ENCODE measurements at places on chromosomes 11 and 22.

DNA sequence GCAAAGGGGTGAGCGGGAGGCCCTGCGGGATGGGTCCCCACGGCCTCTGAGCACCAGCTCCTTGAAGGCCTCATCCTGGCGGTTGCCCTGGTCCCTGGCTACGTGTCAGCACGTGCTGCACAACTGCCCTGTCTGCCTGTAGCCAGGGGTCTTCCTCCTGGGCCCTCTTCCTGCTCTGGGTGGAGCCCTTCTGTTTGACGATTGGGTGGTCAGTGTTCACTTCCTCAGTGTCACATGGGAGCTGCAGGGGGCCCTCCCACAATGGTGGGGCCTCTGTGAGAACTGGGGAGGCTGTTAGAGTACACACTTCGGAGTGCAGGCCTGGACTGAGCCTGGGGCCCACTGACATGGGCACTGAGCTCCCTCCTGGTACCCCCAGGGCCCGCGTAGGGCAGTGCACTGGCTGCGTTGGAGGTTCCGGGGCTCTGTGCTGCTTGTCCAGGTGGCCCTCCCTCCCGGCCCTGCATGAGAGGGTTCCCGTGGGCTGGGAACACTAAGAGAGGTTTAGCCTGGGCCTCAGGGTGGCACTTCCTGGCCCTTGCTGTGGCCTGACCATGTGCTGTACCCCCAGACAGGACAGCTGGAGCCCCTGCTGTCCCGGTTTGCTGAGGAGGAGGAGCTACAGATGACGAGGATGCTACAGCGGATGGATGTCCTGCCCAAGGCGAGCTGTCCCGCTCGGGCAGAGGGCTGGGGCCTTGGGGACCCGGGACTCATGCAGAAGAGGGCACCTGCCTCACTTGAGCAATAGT lies 13.8 kb downstream of the DGCR6L start:
- no peak overlapping the region for H3K4me3 ChIP-seq
- no peaks in the 10 kb centered on the region for H3K4me1 ChIP-seq
- H3K27me3 ChIP-seq, result peaks cover 3% of the 10 kb centered on the region
- DNase-seq, result no peak
- H3K27ac ChIP-seq, result no peak overlapping the region

DNA sequence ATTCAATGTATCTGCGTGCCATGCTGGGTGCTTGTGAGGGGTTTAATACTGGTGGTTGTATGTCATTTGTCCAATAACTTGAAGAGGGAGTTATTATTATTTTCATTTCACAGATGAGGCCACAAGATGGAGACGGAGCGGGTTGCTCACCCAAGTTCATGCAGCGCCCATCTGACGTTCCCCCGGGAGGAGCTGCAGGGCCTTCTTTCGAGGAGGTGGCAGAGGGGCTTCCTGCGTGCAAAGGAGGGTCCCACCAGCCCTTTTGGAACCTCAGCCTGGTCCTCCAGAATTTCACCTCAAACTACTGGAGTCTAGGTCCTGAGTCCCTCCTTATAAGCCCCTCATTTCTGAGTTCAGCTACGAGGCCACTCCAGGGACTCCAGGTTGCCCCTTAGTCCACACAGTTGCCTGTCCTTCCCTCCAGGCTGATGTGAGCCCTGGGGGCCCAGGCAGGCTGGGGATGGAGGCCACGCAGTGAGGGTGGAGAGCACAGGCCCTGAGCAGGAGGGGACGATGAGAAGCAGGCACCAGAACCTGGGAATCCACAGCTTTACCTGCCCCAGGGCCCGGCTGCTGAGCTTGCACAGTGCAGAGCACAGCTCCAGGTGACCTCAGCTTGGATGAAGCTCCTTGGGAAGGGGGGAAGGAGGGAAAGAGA lies 2.9 kb upstream of the VSIG10L2 start:
- no peak overlapping the region for H3K27ac ChIP-seq
- peaks cover 10% of the 10 kb centered on the region for H3K4me1 ChIP-seq
- H3K36me3 ChIP-seq, result no peaks in the 10 kb centered on the region
- no peaks in the 10 kb centered on the region for H3K27me3 ChIP-seq
- no peak for DNase-seq
- no peak overlapping the region for H3K4me3 ChIP-seq

DNA sequence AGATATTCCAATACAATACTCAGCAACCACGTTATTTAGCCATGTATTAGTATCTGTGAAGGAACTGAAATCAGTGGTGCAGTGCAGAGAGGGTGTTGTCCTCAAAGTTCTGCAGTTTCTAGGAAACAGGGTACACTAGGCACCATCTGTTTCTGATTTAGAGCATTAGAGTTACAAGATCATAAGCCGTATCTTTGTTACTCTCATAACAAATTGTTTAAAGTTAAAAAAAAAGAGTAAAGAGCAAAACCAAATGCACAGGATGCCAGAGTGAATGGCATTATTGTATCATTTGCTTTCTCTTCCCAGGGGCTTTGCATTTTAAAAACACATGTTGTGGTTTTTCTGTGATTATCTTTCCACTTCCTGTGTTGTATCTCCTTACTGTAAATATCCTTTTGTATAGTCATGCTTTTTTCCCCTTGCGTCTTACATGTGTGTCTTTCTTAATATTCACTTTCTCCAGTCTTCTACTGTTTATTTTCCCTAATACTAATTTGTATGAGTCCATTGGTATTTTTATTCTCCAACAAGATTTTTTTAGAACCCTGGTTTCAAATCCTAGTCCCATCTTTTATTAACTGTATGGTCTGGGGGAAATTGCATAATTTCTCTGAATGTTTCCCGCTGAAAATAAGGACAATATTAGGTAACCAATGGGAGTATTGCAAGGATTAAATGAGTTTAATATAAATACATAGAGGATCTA lies 15.2 kb upstream of the NUP160 start:
- H3K4me3 ChIP-seq, result no peak overlapping the region
- no peaks in the 10 kb centered on the region for H3K27me3 ChIP-seq
- H3K36me3 ChIP-seq, result no peaks in the 10 kb centered on the region
- peaks cover 39% of the 10 kb centered on the region for H3K4me1 ChIP-seq
- no peak overlapping the region for H3K27ac ChIP-seq

DNA sequence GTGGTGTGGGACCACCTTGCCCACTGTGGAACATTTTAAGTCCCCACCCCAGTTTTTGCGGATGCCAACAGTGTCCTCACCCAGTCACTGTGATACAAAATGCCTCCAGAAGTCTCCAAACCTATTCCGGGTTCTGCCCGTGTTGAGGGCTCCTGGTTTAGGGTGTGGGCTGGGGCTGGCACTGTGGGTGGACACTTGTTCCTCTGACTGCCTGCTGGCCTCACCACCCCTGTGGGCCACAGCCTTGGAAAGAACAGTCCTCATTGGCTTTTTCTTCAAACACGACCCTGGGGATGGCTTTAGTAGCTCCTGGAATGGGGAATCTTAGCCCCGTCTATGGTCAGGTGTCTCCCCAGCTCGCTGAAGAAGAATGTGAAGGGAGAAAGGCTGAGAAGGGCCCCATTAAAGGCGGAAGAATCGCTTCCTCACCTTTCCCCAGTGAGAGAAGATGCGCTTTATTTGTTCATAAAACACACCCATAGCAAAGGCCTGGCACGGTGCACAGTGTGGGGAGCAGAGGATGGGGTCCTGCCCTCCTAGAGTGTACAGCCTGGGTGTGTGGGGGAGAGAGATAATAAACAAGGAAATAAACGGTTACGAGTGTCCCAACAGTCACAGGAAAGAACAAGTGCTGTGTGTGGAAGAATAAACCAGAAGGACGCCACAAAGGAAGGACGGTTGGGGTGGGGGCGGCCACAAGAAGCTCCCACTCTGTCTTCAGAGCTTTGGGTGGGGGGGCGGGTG lies 91.6 kb upstream of the SLC22A12 start:
- H3K27me3 ChIP-seq, result peaks cover 2% of the 10 kb centered on the region
- no peak overlapping the region for H3K4me3 ChIP-seq
- no peak overlapping the region for H3K27ac ChIP-seq

DNA sequence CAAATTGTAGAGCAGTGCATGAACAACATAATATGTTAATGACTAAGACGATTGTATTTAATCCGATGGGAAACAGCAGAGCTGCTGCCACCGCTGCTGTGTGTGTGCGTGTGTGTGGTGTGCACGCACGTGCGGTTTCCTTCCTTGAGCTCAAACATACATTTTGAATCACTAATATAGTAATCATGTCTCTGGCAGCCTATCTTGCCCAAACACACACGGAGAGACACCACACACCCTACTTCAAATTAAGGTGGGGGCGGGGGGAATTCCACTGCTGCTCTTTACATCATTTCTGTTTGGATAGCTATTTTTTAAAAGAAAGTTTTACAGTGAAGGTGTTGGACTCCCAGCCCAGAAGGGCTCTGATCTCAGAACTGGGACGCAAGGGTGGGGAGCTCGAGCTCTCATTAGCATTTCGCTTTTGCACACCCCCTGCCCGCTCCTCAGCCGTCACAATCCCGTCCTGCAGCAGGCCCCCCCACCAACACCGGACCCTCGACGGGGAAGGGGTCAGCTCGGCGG lies 651 bp upstream of the FAM83F start:
- H3K27me3 ChIP-seq, result no peaks in the 10 kb centered on the region
- peak overlapping the region; percentile 52 for H3K4me3 ChIP-seq
- H3K27ac ChIP-seq, result peak overlapping the region; percentile 32
- peaks cover 8% of the 10 kb centered on the region for H3K4me1 ChIP-seq

DNA sequence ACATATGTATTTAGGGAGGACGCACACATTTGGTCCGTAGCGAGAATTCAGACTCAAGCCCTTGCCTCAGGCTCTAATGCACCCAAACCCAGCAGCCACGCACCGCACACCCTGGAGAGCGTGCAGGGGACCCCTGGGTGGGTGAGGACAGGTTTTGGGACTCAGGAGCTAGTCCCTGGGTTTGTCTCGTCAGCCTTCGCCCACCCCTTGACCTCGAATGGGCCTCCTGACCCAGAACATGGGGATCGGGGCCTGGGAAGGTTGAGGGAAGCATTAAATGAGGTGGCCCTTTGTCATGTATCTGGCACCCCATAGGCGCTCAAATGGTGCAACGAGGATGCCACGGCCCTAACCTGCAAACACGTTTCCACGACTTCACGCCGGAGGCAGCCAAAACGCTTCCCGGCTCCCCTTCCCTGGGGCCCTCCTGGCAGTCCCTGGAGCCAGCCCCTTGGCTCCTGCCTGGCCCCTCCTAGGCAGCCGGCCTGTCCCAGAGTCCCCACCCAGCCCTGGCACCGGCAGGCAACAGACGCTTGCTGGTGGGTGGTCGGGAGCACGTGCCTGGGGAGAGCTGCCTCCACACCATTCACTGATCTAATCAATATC lies 5.5 kb upstream of the LINC01488 start:
- no peak for DNase-seq
- peaks cover 3% of the 10 kb centered on the region for H3K27me3 ChIP-seq
- H3K4me3 ChIP-seq, result no peak overlapping the region

DNA sequence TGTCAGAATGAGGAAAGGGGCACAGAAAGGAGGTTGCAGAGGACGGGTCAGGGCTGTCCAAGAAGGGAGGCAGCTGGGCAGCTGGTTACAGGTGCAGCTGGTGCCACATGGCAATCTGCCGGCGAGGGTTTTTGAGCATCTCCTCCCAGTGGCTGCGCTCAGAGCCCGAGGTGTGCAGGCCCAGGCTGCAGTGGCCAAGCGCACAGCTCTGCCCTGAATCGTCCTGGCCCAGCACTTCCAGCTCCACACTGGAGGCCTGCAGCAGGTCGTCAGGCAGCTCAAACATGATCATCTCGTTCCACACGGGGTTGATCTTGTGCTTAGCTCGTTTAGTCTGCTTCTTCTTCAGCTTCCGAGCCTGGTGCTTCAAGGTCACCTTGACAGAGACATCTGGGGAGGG lies 42.2 kb downstream of the SYT13 start:
- H3K4me1 ChIP-seq, result no peaks in the 10 kb centered on the region
- no peaks in the 10 kb centered on the region for H3K36me3 ChIP-seq
- H3K27ac ChIP-seq, result no peak overlapping the region
